ENCODE measurements at places on chromosomes 7 and 10.

DNA sequence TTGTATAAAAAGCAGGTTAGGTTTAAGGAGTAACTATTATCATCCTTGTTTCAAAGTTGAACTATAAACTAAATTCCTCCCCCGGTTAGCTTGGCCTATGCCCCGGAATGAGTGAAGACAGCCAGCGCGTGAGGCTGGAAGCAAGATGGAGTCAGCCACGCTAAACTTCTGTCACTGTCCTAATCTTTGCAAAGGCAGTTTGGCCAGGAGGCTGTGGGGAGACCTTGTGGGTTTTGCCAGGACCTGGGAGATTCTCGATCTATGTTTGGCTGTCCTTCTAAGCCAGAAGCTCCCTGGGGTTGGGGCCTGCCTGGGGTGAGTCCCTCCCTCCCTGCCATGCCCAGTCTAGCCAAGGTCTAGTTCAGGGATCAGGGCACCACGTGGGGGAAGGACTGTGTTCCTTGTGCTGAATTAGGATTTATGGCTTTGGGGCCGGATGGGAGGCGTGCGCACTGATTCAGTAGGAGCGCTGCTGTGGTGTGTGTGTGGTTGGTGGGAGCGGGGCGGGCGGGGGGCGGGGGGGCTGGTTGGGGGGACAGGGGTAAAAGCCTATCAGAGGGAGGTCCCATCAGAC lies 871 bp upstream of the GTF2IRD1 start:
- no peak for DNase-seq

DNA sequence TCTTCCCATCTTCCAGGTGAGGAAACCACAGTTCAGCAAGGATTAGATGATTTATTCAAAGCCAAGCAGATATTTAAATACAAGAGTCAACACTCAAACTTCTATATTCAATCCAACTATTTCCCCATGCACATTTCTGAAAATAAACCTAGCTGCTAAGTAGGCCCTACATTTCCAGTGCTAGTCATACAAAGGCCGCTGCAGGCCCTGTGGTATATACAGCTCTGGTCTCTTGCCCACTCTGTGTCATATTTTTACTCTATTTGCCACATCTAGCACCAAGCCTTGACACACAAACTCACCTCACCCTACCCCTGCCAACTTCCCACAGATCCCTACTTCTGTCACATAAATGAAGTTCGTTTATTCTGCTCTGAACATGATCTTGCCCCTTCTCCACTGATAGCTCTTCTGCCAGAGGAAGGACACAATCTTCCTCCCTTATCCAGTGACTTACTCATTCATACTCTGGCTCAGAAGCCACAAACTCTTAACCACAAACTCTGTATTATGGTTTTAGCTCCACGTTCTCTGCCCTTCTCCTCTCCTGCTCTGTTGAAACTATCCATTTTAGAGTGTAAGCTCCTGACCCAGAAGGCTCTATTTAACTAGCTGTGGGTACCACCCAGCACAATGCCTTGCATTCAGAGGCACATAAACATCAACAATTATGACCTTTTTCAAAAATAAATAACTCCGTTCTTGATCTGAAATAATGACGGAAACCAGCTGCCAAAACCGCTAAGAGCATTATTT lies 180.7 kb downstream of the CPEB3 start:
- no peak for DNase-seq

- no peak for DNase-seq
These were observed 106.8 kb downstream of the MBL2 start for GRCh38 chr10:52665821-52666220.

DNA sequence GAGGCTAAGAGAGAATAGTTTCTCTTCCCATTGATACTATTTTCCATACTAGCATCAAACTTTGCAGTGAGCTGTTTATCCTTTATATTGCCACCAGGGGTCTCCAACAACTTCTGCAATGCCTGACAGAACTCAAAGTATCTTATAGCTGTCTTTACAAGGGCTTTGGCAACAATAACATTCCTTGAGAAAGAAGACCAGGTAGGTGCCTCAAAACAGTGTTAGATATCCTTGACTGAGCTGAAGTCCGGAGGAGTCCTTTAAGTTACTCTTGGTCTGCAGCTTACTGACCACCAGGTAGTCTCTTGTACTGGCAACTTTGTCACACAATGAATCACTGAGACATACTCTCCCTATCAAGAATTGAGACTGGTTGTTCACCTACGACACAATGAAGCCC lies 30.0 kb upstream of the TES start:
- DNase-seq = no peak

GRCh38 chr7:151083824-151084160 lies 499 bp upstream of the TMUB1 start:
- no peak for DNase-seq

GRCh38 chr10:131933016-131933695 lies 32.3 kb downstream of the PPP2R2D start:
- no peak for DNase-seq

DNA sequence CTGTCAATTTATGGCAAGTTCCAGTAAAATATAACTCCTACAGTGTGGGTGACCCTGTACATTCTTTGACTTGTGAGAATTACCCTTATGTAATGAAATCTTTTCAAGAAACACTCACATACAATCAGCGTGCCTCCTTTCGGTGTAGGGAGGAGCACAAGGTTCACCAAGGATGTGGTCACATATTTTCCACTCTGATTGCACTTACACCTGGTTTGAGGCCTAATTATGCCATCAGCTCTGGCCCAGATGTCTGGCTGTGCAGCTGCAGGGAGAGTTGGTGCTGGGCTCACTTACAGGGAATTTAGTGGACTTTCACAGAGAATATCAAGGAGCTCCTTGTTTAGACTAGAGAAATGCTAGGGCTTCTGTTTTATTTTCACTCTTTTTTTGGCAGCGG lies 146.0 kb upstream of the STEAP4 start:
- no peak for DNase-seq

- DNase-seq = no peak
These were observed 189.2 kb downstream of the ADARB2 start for GRCh38 chr10:1548146-1548545.

GRCh38 chr10:10330418-10330817 lies 687.3 kb upstream of the CELF2 start:
- no peak for DNase-seq

DNA sequence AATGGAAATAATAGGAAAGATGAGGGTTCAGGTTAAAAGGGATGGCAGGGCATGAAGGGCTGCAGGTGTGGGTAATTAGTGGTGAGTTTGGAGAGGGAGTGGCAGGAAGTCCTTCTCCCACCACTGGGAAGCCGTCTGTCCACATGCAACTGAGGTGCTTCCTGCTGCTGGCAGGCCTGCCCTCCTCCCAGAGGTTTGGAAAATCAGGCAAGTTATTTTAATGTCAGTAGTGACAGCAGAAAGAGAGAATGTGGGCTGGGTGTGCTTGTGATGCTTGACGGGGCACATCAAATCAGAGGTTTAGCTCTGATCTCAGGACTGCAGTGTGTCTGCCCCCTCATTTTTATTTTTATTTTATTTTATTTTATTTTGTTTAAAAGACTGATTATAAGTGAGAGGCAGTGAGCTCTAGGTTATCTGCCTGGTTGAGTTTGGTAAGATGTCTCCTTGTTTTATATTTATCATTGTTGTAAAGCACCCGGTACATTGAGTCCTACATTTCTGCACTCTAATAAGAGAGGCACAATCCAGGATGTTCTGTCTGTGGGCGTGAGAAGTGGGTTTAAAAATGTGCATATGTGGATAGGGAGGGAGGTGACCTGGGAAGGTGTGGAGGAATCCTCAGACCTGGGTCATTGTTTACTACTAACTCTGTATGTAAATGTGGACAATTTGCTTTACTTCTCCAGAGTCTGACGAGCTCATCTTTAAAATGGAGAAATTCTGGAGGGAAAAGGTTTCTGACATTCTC lies 504.4 kb downstream of the LRMDA start:
- DNase-seq = no peak

DNA sequence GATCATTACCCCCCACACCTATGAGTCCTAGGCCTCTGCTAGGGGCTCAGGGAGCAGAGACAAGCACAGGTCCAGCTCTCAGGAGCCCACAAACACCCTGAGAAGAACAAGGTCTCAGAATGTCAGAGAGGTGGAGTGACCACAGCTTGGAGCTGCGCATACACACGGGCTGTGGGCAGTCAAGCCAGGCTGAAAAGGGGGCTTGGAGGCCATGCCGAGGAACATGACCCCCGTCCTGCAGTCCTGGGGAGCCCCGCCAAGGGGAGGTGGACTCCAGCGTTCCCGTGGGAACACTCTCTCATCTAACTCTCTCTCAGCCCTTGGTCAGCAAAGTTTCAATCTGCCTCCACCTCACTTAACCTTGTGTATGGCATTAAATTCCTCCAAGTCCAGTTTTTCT lies 7.8 kb upstream of the MMP21 start:
- DNase-seq = no peak

GRCh38 chr7:90432752-90433151 lies 29.5 kb downstream of the CLDN12 start:
- DNase-seq = no peak

All from BJ (cell line).